Sciatic nerve (tissue), 2 donors: ENCODE measurements at places on chromosomes 1 and 21.
A peak's percentile ranks its signal among the peaks of the same experiment; 100 is the strongest.

DNA sequence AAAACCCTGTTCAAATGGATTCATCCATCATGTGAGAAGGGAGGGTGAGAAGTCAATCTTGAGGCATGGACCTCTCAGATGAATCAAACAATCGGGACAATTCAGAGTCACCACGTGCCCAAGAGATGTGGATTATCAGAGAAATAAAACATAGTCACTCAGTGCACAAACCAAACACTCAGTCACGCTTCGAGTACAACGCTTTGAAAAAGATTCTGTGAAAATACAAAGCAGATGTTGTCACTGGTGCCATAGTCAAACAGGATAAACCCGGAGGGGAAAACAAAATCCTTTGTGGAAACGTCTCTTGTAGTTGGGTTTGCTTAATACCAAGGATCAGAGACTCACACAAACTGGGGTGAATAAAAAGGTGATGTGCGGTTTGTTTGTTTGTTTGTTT, 188.4 kb downstream of the RRAGC start:
- DNase-seq = no peak

DNA sequence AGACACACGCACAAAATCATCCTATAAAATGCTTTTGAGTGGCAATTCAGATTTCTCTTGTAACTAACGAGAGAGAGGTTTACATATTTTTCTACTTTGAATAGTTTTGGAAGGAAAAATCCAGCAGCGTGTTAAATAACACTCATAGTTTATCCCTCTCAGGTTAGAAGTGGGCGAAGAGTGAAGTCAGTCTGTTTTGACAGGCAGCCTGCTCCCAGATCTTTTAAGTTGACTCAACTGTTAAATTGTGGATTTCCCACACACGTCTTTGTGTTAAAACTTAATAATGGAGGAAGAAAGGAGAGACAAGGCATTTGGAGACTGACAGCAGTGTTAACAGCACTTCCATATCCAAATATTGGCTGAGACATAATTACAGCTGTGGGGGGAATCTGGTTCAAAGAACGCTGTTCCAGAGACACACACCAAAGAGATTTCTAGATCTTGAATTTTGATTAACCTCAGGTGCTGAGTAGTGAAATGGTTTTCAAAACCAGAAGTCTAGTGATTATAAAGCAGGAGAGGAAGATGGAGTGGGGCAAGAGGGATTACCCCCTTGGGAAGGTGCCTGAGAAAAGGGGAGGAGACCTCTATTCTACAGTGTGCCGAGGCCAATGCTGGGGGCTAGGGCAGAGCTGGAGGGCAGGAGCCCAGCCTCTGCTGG, 2.7 kb downstream of the MAPKAPK2 start:
- DNase-seq = no peak

- DNase-seq = no peak
These were observed 12.9 kb downstream of the OR2T6 start for GRCh38 chr1:248388426-248388825.

DNA sequence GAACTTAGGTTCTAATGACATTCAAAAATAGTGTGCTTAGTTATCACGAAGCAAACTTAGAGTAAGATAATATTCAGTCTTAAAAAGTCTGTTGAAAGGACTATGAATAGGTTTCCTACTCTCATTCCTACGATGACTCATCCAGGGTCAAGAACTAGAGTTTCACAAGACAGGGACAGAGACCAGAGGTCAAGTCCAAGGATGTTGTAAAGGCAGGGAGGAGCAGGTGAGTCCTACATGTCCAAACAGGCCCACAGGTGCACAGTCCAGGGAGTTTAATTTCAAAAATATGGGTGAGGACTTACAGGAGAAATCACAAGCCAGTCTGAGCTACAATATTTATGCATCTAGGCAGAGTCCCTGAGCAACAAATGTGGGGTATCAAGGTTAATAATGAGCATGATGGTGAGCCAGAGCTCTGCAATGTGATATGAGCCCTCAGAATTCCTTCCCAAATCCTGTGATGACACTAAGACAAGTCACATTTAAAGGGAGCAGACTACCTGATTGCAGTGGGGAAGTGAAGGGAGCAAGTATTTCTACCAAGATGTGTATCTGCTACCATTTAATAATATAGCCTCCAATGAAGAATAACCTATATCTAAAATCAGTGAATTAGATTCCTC, 100.0 kb upstream of the NRIP1 start:
- DNase-seq = no peak

GRCh38 chr1:69835955-69836354, 268.2 kb downstream of the LRRC7 start:
- no peak for DNase-seq

DNA sequence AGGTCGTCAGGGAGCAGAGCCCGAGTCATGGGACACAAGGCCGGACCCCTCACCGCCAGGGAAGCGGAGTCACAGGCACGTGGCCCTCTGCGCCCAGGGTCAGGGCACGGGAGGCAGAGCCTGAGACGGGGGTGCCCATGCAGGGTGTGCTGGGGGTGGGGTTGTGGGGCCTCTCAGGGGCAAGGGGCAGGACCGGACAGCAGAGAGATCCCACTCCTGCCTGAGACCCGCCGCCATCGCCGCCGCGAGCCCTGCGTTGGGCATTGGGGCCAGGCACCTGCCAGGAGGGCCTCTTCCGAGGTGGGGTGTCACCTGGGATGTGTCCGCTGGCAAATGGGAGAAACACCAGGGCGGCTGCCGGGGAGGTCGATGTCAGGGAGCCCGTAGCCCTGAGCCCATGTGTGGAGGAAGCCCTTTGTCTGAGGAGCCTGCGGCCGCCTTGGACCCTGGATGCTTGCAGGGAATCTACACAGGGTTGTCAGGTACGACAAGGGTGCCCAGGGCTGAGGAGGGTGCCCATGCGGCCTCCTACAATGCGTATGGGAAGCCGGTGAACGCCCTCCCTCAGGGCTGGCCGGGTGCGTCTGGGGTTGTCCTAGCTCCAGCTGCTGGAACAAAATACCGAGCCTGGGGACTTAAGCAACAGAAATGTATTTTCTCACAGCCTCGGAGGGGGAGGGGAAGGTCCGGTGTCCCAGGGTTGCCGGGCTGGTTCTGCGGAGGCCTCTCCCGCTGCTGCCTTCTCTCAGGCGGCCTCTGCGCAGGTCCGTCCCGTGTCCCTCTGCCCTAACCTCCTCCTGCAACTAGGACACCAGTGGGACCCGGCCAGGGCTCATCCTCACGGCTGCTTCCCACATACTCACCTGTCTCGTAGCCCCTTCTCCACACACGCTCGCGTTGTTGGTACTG, 16.4 kb upstream of the C1orf159 start:
- no peak for DNase-seq

- no peak for DNase-seq
These were observed 45.3 kb upstream of the BCL9 start for GRCh38 chr1:147496044-147496443.

- no peak for DNase-seq
These were observed 88.7 kb downstream of the ITPKB start for GRCh38 chr1:226650236-226650841.

DNA sequence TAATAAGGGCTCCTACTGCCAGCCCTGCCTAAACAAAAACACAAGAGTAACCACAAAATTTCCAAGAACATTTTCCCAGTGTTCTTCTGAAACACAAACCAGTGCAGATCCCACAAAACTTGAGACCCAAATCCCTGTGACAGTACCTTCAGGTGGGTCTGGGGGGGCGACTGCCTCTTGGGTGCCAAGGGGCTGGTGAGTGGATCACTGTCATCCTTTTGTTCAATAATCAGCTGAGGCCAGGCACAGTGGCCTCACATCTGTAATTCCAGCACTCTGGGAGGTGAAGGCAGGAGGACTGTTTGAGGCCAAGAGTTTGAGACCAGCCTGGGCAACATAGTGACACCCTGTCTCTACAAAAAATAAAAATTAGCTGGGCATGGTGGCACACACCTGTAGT, 87.6 kb downstream of the GLIS1 start:
- peak; percentile 14 for DNase-seq

DNA sequence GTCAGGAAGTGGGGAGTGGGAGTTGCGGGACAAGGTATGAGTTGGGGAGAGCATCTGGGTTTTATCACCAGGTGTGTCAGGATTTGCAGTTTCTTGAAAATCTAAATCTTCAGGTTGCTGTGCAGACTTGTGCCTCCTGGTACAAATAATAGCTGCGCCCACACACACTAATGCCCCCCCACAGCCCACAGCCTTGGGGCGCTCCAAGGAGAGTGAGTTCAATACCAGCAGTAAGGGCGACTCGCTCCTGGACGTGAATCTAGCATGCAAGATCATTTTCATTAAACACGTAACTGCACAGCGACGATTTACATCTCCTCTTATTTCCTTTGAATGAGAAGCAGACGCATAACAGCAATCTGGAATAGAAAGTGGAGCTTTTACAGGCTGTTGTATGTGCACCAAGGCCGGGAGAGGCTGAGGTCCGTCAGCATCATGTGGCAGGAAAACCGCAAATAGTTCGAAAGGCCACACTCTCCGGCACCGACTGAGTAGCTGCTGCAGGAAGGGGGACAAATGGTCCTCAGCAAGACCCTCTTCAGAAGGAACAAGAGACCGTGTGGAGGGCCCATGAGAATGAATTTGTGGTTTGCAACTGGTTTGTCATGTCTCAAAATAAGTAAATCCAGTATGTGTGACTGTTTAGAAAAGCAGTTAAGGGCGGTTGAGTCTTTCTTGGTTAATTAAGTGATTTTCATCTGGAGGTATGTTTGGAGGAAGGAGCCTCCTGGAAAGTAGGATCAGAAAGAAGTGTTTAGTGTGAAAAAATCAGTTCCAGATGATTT, 439.5 kb downstream of the SMYD3 start:
- no peak for DNase-seq

DNA sequence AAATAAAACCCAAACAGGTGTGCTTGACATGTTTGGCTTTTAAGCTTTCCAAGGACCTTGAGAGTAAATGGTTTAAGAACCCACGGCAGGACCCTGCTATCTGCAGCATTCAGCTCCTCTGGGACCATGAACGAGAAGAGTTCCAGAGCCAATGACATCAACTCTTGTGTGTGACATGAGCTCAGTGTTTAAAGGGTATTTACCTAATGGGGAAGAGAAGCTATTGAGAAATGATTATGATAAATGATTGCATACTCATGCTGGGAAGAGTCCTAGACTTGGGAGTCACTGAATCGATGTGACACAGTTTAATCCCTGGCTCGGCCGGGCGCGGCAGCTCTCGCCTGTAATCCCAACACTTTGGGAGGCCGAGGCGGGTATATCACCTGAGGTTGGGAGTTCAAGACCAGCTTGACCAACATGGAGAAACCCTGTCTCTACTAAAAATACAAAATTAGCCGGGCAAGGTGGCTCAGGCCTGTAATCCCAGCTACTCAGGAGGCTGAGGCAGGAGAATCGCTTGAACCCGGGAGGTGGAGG, 55.4 kb downstream of the KANK4 start:
- DNase-seq = no peak
